ENCODE measurements at places on chromosomes 11 and 22. TPM values are rescaled to one million over a fixed set of nuclear protein-coding genes. Genes with fewer than 3 reads are reported as not detected.
A peak's percentile ranks its signal among the peaks of the same experiment; 100 is the strongest.

KBTBD3 gene
- polyA plus RNA-seq, result 9.3 TPM

NEFH gene
- polyA plus RNA-seq, result 3.5 TPM

- DNase-seq, result no peak
Observed at GRCh38 chr11:12792018-12792417, 117.8 kb downstream of the TEAD1 start.

NLRP6 gene
- 0.07 TPM for polyA plus RNA-seq

- DNase-seq, result no peak
Observed at GRCh38 chr11:1361882-1362281, 27.9 kb upstream of the BRSK2 start.

UCP3 gene
- 3.1 TPM for polyA plus RNA-seq

CARD18 gene
- polyA plus RNA-seq, result not detected

GRCh38 chr22:47011131-47011858, 248.8 kb downstream of the TBC1D22A start:
- no peak for DNase-seq

DNA sequence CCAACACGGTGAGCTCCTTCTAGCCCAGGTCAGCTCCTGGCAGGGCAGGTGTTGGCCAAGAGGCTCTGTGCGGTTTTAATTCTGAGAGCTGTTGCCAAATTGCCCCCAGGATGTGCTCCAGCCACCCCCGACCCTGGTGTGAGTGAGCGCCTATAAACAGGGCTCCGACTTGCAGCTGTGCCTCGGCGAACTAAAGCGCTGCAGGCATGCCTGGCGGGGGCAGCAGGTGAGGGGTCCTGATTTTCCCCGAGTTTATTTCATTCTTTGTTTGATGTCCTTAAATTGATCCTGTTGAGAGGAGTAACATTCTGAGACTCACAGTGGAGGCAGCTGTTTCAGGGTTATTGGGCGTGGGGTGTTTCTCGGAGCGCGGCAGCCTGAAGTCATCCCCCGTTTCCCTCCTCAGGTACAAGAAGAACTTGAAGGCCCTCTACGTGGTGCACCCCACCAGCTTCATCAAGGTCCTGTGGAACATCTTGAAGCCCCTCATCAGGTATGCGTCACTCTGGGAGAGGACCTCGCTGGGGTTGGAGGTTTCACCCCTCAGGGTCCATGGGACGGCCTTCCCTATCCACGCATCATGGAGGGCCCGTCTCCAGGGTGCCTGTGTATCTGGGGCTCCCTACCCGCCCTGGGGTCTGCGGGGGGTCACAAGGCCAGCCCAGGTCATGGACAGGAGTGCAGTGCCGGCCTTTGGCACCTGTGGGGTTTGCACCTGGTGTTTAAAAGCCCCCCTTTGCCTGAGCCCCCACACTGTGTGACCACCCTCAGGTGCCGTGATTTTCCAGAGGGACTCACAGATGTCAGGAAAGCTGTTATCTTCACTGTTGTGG, 62.1 kb downstream of the ARHGAP8 start:
- DNase-seq, result no peak

GRCh38 chr11:86021377-86021776, 47.5 kb downstream of the PICALM start:
- DNase-seq, result no peak

GRCh38 chr11:114857281-114857680, 179.0 kb downstream of the NXPE2 start:
- DNase-seq, result no peak

DNA sequence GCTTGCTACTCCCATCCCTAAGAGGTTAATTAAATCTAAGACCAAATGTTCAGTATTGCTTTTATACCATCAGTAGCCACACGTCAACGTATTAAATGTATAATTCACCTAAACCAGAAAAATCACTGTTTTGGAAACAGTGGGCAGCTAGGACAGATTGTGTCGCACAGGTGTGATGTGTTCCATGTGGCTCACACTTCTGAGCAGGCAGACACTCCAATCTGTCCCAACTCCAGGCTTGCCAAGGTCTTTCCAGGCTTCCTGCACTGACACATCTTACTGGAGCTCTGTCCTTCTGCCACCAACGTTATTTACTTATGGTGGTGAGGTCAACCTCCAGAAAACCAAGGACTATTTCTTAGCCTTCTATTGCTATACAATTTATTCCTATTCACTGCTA, 11.4 kb downstream of the SIAE start:
- DNase-seq, result no peak

- no peak for DNase-seq
Observed at GRCh38 chr22:48554893-48555572, 1272.6 kb downstream of the BRD1 start.

DNA sequence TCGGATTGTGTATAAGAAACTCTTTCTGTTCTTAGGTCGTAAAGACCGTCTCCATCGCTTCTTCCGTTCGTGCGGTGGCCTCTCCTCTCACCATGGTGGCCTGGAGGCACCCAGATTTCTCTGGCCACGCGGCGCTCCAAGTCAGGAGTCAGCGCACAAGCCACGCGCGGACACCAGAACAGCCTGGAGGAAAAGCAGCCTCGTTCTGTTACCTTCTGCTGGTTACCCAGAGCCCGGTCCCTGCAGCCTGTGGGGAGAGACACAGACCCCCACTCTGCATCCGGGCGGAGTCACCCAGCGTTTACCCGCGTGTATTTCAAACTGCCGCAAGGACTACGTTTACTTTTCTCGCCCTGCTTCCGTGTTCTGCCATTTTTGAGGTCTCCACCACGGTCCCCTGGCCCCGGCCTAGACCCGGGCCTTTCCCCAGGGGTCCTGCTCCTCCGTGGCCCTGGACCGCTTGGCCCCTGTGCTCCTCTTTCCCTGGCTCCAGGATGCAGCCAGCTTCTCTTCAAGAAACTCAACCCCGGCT, 776.1 kb downstream of the BRD1 start:
- no peak for DNase-seq

GRCh38 chr22:44884968-44885805, 124.6 kb downstream of the PHF21B start:
- no peak for DNase-seq

DDI1 gene
- polyA plus RNA-seq, result not detected

DNA sequence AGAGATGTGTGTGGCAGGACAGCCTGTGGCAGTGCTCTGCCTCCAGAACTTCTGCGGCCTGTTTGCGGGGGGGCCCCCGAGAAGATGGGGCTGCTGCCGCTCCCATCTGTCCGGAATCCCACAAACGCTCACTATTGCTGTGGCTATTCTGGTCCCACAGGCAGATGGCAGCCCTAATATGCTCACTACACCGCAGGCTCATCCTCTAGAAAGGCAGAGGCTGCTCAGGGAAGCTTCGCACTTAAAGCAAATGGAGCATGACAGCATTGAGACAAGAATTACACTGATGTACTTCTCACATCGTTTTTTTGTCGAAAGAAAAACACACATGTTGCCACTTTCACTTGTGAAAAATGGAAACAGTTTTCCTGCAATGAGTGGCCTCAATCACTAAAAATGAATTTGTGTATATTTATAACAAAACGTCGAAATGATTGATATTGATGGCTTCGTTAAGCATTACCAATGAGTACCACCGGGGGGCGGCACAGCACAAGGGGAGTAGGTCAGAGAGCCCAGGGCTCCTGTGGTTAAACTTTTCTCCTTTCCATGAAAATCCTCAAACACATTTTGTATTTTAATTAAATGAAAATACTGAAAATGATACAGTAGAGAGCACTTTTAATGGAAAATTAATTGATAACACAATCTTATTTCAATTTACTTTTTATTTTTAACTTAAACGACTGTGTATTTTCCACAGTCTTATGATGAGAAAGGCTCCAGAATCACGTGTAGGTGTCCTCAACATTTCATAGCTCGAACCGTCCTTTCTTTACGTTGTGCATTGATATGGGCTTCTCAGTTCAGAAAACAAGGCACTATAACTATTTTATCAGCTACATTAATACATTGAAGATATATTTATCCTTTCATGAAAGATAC, 69.1 kb downstream of the CTTN start:
- DNase-seq, result peak; percentile 31

- no peak for DNase-seq
Observed at GRCh38 chr22:41505511-41506220, 36.7 kb downstream of the ACO2 start.

SMTNL1 gene
- polyA plus RNA-seq, result 0.48 TPM

GRCh38 chr11:79472819-79473529, 32.1 kb upstream of the TENM4 start:
- no peak for DNase-seq

- no peak for DNase-seq
Observed at GRCh38 chr11:125281831-125282595, 117.5 kb downstream of the PKNOX2 start.

GRCh38 chr11:12175694-12176241, 65.4 kb downstream of the MICAL2 start:
- DNase-seq, result no peak

FIBIN gene
- 6.7 TPM for polyA plus RNA-seq

DNA sequence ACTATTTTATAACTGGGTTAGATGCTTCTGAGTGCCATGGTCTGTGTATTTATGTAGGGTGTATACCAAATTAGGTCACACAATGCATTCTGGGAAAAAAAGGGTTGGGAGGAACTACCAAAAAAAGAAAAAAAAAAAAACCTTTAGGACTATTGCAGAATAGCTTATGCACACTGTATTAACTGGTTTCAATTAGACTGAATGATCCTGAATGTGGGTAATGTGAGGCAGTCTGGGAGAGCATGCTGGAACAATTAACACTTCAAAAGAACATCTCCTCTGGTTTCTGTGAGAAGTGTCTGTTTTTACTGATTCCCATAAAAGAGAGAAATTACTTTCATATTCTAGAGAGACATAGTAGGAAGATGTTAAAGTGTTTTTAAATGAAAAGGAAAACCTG, 521.3 kb downstream of the DLG2 start:
- no peak for DNase-seq

DNA sequence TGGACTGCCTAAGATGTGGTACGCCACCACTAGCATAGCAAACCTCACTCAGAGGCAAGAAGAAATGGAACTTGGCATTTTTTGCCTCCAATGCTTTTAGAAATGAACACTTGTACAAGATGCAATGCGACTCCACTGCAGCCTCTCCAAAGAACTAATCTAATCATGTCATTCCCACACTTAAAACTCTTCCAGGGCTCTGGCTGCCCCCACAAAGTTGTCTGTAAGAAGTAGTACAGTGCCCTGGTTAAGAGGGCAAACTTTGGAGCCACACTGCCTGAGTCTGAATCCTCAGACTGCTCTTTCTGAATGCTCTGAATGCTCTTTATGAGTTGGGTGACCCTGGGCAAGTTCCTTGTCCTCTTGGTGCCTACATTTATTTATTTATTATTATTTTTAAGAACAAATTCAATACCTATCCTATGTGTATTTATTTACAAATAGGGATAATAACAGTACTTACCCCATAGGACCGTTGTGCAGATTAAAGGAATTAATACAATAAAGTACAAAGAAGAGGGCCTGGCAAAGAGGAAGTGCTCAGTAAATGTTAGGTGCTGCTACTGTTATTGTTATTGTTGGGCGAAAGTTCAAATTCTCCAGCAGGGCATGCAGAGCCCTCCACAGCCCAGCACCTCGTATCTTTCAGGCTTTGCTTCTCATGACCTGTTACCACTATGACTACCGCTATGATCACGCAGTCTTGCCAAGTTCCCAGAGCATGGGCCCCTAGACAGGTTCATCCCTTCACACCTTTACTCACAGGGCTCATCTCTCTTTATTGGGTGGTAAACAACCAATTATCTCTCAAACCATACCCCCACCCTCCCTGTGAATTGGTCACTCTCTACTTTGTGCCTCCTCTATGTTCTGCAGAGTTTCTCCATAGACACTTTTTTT, 59.3 kb downstream of the RAB30 start:
- no peak for DNase-seq

GRCh38 chr22:31233001-31233400, 20.9 kb downstream of the LIMK2 start:
- DNase-seq, result no peak

DNA sequence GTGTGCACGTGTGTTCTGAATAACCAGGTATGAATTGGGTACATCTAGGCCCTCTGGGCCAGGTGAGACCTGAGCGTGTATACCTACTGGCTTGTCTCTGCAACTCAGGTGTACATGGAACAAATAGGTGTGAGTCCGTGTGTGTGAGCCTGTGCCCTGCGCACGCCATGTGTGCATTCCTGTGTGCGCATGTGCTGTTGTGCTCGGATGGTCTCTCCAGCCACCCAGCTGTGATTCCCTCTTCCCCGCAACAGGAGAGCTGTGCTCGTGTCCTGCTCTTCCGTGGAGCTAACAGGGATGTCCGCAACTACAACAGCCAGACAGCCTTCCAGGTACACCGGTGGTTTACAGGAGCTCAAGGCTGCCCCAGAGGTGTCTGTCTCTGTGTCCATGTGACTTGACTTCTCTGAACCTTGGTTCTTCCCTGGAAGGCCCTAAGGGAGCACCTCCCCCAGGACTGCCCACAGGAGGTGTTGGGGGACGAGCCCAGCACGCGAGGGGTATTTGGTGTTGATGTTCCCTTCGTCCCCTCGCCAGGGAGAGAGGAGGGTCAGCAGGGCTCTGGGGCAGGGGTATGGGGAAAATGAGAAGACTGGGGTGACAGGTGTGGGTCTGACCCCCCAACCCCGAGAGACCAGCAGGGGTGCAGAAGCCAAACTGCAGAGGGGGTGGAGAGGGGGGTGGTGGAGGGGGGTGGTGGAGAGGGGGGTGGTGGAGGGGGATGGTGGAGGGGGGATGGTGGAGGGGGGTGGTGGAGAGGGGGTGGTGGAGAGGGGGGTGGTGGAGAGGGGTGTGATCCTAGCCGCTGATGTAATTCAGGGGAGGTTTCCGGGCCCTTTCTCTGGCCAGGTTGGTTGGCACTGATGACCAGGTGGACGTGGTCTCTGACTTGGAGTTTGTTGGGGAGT, 10.7 kb downstream of the SHANK3 start:
- no peak for DNase-seq

GRCh38 chr11:16367252-16367651, 10.9 kb upstream of the SOX6 start:
- DNase-seq, result no peak

BCO2 gene
- 8.4 TPM for polyA plus RNA-seq

GRCh38 chr22:44347549-44347948, 34.8 kb upstream of the SHISAL1 start:
- DNase-seq, result no peak

SUSD2 gene
- 21.8 TPM for polyA plus RNA-seq

DNA sequence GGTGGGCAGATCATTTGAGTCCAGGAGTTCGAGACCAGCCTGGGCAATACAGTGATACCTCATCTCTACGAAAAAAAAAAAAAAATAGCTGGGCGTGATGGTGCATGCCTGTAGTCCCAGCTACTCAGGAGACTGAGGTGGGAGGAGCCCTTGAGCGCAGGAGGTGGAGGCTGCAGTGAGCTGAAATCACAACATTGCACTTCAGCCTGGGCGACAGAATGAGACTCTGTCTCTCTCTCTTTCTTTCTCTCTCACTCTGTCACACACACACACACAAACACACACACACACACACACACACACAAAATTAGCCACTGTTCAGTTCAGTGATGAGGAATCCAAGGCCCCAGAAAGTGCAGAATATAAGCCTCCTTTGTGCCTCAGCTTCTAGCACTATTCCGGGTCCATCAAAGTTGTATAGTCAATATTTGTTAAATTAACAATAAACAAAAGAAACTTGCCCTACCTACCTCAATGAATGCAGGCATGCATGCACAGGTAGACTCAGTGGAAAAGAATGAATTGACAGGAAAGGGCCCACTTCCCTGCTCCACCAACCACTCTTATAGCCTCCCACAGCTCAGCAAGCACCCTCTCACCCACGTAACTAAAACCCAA, 3.9 kb upstream of the SMIM35 start:
- DNase-seq, result no peak

All from right lung (tissue), 10 donors.